Left forelimb (tissue), 1 donor: ENCODE measurements at places on chromosomes 5 and 9.

- no peak for DNase-seq
Measured at GRCh38 chr5:97098922-97099321, 43.5 kb downstream of the LIX1 start.

GRCh38 chr5:147065071-147065470, 169.8 kb upstream of the STK32A start:
- DNase-seq = no peak

DNA sequence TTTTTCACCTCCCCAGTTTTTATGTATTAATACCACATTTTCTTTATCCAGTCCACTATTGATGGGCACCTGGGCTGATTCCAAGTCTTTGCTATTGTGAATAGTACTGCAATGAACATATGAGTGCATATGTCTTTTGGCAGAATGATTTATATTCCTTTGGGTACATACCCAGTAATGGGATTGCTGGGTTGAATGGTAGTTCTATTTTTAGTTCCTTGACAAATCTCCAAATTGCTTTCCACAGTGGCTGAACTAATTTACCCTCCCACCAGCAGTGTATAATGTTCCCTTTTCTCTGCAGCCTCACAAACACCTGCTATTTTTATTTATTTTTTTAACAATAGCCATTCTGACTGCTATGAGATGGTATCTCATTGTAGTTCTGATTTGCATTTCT, 340.2 kb downstream of the ADAMTS6 start:
- no peak for DNase-seq

- DNase-seq = no peak
Measured at GRCh38 chr9:137396227-137396626, 26.7 kb downstream of the EXD3 start.

DNA sequence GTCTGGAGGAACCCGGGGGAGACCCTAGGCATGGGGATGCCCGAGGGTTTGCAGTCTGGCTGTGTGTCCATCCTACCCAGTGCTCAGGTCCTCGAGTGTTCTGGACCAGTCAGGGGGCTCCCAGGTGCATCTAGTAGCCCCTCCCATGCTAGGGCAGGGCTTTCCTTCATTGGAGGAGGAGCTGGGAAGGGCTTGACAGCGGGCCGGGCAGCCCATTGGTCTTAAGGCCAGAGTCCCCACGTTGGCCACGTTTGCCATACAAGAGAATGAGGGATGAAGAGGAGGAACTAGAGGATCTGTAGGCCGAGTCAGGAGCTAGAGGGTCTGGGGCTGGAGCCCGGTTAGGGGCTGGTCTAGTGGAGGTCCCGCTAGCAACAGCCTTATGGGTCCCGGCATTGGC, 37.3 kb upstream of the CTSV start:
- DNase-seq = no peak
